Ascending aorta (tissue), 2 donors: ENCODE measurements at places on chromosomes 4 and X. TPM values are rescaled to one million over a fixed set of nuclear protein-coding genes. Genes with fewer than 3 reads are reported as not detected.

DNA sequence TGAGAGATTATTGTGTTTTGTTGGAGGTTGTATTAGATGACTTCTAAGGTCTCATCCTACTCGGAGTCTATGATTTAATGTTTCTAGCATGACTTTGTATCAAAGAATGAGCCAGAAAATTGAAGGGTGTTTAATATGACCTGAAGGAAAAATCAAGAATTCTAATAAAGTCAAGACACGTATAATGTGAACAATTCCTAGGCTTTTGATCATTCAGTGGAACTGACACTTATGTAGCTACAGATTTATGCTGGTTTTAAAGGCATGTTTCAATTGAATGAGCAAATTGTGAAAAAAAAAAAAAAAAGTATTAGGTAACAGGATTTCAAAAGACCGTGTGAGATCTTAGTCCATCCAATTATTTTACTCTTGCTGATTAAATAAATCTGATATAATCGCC lies 64.9 kb downstream of the GRID2 start:
- no peak overlapping the region for H3K27ac ChIP-seq
- no peak for DNase-seq
- H3K4me3 ChIP-seq = no peak overlapping the region
- H3K27me3 ChIP-seq = no peaks in the 10 kb centered on the region
- no peaks in the 10 kb centered on the region for H3K36me3 ChIP-seq

The PGM2 gene
- total RNA-seq = 7.1 TPM

The EGFL6 gene
- not detected for total RNA-seq

- H3K36me3 ChIP-seq = no peaks in the 10 kb centered on the region
- no peak for DNase-seq
- H3K27ac ChIP-seq = no peak overlapping the region
Observed at GRCh38 chrX:3252744-3253143, 93.7 kb downstream of the MXRA5 start.

GRCh38 chrX:154409222-154409871 lies at the start of gene DNASE1L1:
Gene DNASE1L1, minus strand, starts transcription at chrX:154409254. Its CDS starts 3,686 bp downstream, at chrX:154405568.
- peak within 1 kb of the TSS; percentile 85 for H3K27ac ChIP-seq
- peaks cover 3% of the 10 kb centered on the region for H3K36me3 ChIP-seq
- no peaks in the 10 kb centered on the region for H3K27me3 ChIP-seq
- DNase-seq = peak; percentile 89
